Ascending aorta (tissue), 2 donors: ENCODE measurements at places on chromosomes 3 and 15.

DNA sequence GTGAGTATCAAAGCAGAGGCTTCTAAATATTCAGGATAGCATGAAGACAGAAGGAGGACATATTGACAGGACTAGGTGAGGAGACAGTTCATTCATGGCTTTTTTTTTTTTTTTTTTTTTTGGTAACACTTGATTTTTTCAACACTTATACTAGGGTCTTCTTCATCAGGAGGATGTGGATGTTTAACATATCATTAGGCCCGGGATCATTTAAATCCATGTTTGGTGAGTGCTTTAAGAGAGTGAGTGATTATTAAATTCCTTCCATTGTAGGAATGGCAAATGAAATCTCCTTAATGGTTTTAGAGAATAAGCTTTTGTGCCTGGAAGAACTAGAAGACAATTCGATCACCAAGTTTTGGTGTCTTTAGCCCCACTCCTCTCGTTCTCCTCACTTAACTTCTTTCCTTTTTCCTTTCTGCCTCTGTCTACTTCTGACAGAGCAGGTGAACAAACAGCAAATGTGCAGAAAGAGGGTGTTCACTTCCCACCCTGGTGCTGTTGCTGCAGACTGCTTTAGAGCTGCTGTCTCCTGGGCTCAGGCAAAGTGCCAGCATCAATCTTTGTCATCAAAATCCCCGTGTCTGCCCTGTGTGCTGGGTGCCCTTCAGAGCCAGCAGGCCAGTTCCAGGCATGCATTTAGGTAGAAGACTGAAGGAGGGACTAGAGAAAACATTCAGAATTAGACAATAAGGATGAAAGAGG is 35.6 kb upstream of the RAB11A start:
- no peak for DNase-seq

GRCh38 chr3:125123451-125124305 is 67.9 kb upstream of the HEG1 start:
- DNase-seq, result peak; percentile 24

GRCh38 chr3:147702509-147702908 is 293.3 kb downstream of the ZIC1 start:
- DNase-seq, result no peak

GRCh38 chr15:100948430-100948762 is 29.2 kb downstream of the LRRK1 start:
- DNase-seq, result no peak

DNA sequence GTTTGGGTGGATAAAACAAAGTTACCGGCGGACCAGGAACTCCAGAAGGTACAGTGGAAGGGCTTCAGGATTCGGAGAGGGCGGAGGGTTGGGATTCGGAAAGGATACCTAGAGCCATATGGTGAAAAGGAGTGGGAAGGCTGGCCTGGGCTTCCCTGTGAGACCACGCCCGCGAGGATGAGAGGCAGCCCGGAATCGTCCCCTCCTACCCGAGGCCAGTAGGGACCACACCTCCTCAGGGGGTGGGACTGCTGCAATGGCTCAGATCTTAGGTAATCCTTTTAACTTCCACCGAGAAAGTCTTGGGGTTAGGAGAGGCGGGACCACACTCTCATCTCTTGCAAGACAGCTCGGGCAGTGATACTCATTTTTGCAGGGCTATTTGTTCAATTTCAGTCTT is 511.3 kb downstream of the OCA2 start:
- DNase-seq, result no peak

- no peak for DNase-seq
These were observed 61.2 kb upstream of the EPHB3 start for GRCh38 chr3:184500344-184500923.

DNA sequence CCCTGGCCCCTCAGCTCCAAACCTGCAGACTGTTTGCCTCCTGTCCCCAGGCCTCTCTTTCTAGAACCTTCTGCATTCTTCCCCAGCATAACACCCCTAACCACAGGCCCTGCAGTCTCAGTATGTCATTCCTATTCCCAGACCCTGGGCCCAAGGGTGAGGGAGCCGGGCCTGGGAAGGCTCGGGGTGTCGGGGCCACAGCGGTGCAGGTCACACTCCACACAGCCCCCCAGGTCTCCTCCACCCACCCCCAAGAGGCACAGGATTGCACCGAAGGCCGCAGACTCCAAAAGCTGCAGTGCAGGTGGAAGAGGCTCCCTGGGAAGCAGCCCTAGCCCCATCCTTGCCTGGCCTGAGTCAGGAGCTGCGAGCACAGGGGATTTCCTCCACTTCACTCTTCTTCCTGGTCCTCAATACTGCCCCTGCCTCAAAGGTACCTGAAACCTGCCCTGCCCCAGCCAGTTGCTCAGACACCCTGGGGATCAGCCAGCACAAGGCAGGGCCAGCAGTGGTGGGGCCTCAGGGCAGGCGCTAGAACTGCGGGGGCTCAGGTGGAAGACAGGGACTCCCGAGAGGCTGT is 31.1 kb downstream of the TNK2 start:
- no peak for DNase-seq

DNA sequence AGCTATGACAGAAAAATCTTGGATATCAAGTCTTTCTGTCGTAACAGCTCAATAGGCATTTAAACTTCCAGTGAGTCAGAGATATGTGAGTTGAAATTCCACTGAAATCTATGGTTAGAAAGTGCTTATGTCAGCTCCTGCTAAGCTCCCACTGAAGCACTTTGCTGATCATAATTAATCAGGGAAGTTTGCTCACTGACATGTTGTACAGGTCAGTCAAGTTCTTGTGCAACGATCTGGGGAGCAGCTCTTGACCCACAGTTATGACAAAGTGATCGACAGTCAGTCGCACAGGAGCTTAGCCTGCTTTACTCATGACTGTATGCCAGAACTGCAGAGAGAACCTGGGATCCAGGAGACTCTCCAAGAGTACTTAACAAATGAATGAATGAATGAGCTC is 453.5 kb downstream of the SOX2 start:
- no peak for DNase-seq

DNA sequence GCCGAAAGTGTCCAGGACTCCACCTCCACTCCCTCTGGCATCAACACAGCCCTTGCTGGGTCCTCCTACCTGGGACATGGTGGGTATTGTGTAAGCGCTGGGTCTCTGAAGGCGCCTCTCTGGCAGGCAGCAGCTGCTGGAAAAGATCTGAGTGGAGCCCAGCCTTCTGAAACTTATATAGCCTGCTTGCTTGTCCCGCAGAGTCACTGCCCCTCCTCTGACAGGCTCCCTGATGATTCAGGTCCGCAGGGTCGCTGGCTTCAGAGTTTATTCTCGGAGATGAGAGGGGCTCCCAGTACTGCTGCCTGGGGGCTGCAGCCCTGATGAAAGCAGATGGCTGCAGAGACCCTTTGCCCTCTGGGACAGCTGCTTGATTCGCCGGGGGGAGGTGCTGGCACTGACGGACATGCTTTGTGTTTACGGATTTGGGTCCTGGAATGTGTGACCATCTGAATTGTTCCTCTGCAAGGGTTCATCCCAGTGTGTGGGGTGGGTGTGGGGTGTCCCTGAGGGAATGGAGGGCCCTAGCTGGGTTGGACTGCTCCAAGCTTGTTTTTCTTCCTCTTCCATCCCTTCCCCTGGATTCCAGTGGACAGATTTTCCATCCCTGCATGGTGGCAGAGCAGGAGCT is at the start of gene MUSTN1:
Gene MUSTN1, minus strand, starts transcription at position 149 of the 631 bp plus-strand sequence. Its CDS starts 71 bp downstream, at position 78.
- DNase-seq, result peak; percentile 84

DNA sequence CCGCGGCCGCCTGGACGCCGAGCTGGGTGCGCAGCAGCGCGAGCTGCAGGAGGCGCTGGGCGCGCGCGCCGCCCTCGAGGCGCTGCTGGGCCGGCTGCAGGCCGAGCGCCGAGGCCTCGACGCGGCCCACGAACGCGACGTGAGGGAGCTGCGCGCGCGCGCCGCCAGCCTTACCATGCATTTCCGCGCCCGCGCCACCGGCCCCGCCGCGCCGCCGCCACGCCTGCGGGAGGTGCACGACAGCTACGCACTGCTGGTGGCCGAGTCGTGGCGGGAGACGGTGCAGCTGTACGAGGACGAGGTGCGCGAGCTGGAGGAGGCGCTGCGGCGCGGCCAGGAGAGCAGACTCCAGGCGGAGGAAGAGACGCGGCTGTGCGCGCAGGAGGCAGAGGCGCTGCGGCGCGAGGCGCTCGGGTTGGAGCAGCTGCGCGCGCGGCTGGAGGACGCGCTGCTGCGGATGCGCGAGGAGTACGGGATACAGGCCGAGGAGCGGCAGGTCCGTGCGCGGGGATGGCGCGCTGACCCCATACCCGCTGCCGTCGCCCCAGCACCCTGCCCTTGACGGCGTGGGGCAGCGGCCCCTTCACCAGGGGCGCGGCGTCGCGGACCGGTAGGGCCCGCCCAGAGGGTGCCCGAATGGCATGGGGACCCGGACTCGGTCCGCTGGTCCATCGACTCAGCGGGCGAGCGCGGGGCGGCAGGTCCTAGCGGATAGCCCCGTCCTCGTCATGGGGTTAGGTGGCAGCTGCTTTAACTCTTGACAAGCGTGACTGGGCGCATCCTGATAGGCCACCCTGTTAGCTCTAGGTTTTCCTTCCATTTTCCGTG is 848 bp downstream of the SYNM start:
- peak; percentile 81 for DNase-seq

DNA sequence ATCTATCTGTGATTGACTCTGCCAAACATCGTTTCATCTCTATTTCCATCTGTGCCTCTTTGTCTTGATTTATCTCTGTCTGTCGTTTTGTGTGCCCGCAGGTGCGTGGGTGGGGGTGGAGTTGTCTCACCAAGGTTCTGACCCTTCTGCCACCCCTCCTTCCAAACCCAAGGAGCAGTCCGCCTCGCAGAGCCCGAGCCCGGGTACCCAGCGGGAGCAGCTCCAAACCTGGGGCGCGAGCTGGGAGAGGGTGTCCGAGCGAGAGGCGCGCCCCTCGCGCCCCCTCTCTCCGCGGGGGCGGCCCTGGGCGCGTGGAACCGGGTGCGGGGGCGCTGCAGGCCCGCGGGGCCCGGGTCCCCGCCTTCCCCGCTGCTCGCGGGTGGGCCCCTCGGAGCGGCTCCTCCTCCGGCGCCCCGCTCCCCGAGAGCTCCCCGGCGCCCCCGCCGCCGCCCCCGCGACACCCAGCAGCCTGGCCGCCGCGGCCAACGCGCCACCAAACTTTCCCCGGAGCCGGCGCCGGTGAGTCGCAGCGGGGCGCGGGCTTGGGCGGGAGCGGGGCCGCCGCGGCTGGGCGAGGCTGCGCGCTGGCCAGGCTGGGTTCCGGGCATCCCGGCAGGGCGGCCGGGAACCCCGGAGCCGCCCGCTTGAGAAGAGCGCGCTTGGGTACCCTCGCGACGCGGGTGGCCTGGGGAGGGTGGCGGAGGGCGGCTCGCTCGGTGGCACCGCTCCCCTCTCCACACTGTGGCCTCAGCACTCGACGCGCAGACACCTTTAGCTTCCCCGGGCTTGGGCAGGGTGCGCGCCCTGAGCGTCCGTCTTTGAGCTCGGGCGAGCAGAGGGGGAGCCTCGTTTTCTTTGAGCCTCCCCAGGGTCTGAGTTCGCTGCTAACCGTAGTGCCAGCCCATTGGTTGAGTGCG is at the start of gene HRH1:
Gene HRH1, plus strand, starts transcription at position 458 of the 917 bp plus-strand sequence. CDS start 104,545 bp downstream, outside the sequence.
- DNase-seq, result peak; percentile 77

DNA sequence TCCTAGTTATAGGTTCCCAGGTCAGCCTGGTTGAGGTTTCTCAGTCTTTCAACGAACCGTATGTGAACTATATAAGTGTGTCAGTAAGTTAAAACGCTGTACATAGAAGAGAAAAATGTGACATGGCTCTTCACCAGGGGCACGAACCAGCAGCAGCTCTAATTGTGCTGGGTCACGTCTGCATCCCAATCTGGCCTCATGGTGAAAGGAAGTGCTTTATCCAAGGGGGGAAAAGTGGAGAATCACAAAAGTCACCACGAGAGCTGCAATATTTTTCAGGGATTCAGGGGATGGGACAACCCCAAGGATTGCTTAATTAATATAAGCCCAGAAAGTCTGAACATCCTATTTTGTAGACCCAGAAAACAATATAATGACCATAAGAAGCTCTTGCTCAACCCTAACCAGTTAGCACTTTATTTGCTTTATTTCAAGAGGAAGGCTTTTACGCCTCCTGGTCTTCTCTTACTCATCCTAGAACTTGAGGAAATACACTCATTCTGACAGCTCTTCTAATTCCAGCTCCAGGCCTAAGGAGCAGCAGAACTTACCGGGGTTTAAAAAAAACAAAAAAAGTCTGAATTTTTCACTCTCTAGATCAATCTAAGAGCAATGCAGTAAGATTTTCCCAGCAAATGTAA is 16.5 kb downstream of the ANXA2 start:
- DNase-seq, result no peak

GRCh38 chr15:50187997-50188396 is 6.0 kb downstream of the SLC27A2 start:
- no peak for DNase-seq

DNA sequence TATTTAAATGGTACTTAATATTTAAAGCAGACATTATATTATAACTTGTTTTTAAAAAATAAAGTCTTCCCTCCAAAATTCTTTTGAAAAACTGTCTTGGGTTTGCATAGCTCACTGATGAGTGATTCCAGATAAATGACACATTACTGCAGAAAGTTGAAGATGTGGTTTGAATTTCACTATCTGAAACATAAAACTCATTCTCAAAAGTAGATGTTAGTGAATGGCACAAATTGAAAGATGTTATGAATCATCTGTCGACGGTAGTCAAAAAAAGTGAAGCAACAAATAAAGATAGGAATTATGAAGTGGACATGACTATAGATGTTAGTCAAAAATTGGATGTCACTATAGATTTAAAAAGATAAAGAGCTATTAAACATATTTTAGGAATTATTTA is 280.5 kb downstream of the GAP43 start:
- DNase-seq, result no peak

DNA sequence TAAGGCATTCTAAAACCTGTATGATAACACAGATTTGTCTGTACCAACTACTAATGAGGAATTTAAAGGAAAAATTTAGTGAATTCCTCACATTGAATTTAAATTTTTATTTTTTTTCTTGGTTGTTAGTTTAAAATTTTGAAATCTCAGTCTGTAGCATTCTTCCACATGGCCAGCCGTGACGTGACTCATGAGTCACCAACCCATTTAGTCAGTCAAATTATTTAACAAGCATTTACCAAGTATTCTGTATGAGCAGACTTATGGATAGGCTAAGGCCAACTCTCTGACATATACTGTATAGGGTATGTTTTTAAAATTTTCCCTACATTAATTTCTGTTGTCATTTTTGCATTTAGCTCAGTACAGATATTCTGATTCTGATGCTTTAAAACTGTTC is 112.9 kb downstream of the CNTN4 start:
- DNase-seq, result no peak

DNA sequence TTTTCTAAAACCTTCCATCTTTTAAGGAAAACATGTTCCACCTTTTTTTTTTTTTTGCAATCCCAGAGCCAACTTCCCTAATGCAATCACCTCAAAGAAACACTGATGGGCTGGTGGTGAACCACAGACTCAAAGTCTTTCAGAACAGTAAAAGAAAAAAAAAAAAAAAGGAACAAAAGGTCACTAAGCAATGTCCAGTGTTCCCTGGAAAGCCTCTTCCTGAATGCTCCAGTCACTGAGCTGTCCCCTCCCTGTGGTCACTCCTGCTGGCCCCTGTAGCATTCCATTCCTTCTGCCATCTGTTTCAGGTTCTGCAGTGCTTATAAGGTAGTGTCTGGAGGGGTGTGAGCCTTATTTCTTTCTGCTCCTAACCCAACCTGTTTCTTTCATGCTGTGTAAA is 53.3 kb downstream of the AAGAB start:
- no peak for DNase-seq
